HTR-8/SVneo (cell line): ENCODE measurements at places on chromosomes 1 and 21.

GRCh38 chr21:45581322-45581712 lies 39.1 kb upstream of the SLC19A1 start:
- DNase-seq, result no peak

GRCh38 chr1:33682371-33682770 lies 181.5 kb upstream of the HMGB4 start:
- DNase-seq, result no peak

- DNase-seq, result no peak
Measured at GRCh38 chr1:201504799-201505502, 2.0 kb downstream of the CSRP1 start.

GRCh38 chr1:198908995-198909394 lies 270.2 kb downstream of the PTPRC start:
- no peak for DNase-seq

- DNase-seq, result no peak
Measured at GRCh38 chr1:111967067-111967690, 22.3 kb downstream of the KCND3 start.

- DNase-seq, result no peak
Measured at GRCh38 chr1:248816042-248816851, 9.5 kb downstream of the SH3BP5L start.

GRCh38 chr1:59552007-59552406 lies 255.1 kb downstream of the FGGY start:
- DNase-seq, result no peak

- no peak for DNase-seq
Measured at GRCh38 chr1:27609618-27610240, 5.8 kb upstream of the AHDC1 start.

- DNase-seq, result no peak
Measured at GRCh38 chr1:27144920-27145661, 9.8 kb downstream of the SLC9A1 start.

GRCh38 chr1:25711555-25712298 lies 88.3 kb upstream of the SELENON start:
- no peak for DNase-seq

DNA sequence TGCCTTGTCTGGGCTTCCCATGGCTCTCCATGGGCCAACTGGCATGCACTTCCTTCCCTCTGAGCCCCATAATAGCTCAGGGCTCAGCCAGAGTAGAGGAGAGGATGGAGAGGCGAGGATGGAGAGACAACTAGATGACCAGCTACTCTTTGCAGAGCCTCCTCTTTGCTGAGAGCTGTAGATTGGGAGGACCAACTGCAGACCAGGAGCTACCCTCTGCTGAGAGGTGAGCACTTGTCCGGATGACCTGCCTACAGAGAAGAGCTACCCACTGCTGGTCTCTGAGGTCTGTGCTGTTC lies 58.0 kb upstream of the ETV3 start:
- DNase-seq, result no peak

DNA sequence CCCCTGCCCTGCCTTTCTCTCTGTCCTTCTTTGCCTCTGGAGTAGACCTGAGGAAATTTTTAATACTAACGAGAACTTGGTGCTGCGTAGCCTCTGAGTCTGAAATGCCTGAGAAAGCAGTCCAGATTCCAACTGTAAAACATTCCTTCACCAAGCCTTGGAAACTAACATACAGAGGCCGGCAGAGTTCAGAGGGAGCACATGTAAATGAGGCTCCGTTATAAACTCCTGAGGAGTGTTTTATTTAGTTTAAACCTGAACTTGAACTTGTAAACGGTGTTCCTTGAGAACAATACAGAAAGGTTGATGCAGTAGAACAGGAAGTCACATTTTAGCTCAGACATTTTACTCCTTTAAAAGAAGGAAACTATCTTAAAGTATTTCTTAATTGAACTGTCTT lies 280.7 kb downstream of the TM2D1 start:
- no peak for DNase-seq

GRCh38 chr1:112579801-112580510 lies 39.0 kb downstream of the ST7L start:
- no peak for DNase-seq

- DNase-seq, result peak; percentile 77
Measured at GRCh38 chr1:154325583-154326545, 539 bp downstream of the ATP8B2 start.

DNA sequence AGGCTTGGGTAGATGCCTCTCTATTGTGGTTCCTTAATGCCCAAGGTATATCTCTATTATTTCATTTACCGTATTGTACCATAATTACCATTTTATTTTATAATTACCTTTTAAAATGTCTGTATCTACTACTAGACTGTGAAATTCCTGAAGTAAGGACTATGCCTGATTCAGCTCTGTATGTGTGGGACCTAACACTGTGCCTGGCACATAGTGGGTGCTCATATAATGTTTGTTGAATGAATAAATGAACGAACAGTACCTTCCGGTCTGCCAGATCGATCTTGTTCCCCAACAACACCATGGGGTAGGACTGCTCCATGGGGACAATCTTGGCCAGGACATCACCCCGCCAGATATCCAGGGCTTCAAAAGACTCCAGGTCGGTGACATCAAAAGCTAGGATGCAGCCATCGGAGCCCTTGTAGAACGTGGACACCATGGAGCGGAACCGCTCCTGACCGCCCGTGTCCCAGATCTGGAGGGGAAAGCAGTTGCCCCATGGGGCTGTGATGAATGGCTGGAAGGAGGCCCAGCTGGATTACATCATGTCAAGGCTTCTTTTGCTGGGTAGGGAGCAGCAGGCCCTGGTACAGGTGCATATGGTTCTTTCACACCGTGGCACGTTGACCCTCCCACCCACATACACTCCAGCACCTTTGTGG lies 10.8 kb downstream of the RAB7B start:
- no peak for DNase-seq

- DNase-seq, result no peak
Measured at GRCh38 chr21:42277593-42277992, 37.6 kb downstream of the TFF3 start.

- no peak for DNase-seq
Measured at GRCh38 chr21:45383111-45383614, 21.8 kb upstream of the COL18A1 start.
